ENCODE measurements at places on chromosomes 5 and 9.

- no peak for DNase-seq
Measured at GRCh38 chr5:88842784-88843183, 40.2 kb downstream of the MEF2C start.

DNA sequence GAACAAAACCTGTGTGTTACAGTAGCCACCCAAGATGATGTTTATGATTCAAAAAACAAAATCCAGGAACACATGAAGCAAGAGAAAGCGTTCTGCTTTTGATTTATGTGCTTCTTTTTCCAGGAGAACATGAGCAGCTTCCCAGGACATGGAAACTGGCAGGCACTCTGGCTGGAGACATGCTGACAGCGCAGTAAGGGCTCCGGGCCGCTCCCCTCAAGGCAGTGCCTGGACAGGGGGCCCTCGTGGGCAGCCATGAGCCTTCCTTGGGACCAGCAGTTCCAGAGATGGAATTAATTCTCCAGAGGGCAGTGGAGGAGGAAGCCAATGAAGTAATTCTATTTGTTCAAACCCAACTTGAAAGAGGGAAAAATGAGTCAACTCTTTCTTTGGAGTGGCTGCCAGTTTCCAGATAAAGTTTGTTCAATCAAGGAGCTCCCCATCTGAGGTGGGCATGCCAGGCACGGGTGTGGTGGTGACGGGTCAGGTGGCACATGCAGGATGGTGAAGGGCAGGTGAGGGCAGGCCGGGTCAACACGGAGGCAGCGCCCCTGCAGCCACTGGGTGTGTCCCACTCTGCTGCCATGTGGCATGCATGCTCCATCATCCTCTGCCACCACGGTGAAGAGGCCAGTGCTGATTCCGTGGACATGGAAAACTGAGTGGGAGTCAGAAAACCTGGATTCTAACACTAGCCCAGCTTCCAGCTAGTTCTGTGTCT, 83.8 kb downstream of the OTULIN start:
- no peak for DNase-seq

GRCh38 chr5:118578093-118578492, 410.3 kb downstream of the DTWD2 start:
- no peak for DNase-seq

DNA sequence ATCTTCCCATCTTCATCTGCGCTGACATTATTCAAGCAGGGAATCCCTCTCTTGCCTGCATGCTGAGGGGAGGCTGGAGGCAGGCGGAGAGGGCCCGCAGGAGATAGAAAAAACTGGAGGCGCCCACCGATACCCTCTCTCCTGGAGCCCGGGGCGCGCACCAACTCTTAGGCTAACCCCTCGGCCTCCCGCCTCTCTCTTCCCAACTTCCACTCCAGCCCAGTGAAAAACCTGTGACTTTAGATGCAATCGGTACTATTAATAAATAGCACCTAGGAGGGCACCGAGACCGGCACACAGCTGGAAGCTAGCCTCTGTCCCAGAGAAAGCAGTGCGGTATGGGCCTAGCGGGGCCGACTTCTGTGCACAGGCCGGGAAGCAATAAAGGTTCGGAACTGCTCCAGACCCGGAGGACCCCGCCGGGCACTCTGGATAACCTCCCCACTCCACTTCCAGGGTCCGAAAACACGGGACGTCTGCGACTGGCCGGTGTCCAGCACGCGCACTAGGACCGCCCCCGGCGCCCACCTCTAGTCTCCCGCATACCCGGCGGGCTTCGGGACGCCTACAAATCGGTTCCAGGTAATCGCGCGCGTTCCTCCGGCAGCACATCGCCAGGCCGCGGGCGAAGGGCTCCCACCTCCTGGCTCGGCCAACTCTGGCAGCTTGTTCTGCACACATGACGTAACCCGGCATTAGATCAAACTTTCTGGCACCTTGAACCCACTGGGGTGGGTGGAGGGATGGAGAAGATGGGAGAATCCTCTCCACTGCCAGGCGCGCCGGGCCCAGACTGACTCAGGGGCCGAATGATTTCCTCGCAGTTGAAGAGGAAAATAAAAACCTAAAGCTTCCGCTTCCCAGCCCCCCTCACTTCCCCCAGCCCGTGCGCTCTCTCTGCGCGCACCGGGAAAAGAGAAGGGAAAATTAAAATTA, 1.4 kb downstream of the EFNA5 start:
- DNase-seq, result peak; percentile 35

DNA sequence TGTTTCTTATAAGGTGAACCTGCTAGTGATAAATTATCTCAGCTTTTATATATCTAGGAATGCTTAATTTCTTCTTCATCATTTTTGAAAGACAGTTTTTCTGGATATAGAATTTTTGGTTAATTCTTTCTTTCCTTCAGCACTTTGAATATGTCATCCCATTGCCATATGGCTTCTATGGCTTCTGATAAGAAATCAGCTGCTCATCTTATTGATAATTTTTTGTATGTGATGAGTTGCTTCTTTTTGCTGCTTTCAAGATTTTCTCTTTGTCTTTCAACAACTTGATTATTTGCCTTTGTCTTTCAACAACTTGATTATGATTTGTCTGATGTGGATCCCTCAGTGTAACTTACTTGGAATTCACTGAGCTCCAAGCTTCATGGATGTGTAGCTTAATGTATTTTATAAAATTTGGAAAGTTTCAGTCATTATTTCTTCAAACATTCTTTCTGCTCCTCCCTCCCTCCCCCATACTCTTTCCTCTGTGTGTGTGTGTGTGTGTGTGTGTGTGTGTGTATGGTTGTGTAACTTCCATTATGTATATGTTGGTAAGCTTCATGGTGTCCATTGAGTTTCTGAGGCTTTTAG, 243.9 kb downstream of the TLE1 start:
- no peak for DNase-seq

GRCh38 chr5:137751869-137752491, 2.2 kb downstream of the HNRNPA0 start:
- DNase-seq, result no peak

DNA sequence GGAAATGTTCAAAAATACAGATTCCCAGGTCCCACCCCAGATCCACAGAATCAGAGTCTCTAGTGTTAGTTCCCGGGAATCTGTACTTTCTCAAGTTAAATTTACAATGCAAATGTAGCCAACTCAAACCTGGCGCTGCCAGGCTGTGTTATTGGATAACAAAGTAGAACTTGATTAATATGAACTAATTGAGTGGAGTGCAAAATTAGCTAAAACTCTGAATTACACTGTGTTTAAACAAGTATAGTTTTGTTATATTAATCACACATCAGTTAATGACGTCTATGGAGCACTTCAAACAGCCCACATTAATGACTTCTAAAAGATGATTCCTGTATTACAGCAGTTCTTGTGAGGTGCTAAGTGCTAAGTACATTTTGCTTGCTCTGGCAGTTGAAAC, 32.4 kb upstream of the CYFIP2 start:
- no peak for DNase-seq

DNA sequence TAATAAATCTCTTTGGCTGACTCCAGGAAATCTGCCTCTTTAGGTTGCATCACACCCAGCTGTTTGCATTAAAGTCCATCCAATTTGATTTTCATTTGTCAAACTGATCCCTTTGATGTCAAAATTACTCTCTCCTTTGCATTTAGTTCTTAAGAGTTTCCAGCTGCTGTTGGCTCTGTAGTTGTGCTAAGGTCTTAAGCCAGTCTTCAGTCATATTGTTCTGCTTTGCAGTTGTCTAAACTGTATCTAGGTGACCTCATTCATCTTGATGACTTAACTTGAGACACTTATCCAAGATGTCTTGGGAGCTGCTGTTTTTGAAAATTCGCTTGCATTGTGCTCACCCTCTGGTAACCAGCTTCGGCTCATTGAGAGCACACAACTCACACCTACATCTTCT, 386.9 kb upstream of the TLE4 start:
- DNase-seq, result no peak

GRCh38 chr9:14153310-14153720, 160.6 kb downstream of the NFIB start:
- no peak for DNase-seq

- DNase-seq, result no peak
Measured at GRCh38 chr9:82600536-82601292, 462.2 kb downstream of the RASEF start.

DNA sequence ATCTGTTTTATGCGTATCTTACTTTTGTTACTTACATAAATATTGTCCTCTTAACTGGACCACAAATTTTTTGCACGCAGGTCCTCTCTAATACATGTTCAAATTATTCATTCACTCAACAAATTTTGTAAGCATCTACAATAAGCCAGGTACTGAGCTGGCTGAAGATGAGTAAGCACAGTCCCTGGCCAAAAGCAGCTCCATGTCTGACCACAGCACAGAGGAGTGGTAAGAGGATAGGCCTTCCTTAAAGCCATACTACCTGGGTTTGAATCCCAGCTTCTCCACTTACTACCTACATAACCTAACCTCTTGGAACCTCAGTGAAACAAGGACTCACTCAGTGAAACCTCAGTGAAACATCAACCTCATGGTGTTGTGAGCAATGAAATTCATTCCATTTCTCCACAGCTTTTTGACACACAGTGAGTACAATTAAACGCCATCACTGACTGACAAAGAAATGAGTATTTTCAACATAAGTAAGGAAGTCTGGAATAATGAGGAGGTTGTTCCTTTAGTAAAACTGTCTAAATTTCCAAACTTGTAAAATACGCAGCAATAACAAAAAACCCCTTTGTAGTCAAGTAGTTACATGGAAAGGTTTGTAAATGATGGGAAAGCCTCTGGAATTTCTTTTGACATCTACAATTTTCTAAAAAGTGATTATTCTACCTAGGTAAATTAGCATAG, 15.0 kb downstream of the PTAR1 start:
- no peak for DNase-seq

All from posterior cingulate gyrus (tissue), 11 donors.